Stimulated activated CD4-positive, alpha-beta T cell treated with anti-CD3 and anti-CD28 coated beads, Interleukin-2, amount 100 ng/mL, for 24 hours (primary cell): ENCODE measurements at places on chromosomes 7 and 10.

DNA sequence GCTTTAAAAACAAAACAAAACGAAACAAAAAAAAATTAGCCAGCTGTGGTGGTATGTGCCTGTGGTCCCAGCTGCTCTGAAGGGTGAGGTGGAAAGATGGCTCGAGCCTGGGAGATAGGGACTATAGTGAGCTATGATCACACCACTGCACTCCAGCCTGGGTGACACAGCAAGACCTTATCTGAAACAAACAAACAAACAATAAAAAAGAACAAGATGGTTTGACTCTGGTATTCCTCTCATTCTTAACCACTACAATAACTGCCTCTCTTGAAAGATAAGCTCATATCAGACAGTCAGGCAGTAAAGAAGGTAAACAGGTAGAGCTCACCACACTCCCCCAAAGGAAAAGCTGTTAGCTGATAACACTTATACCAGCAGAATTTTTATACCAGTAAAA is 14.1 kb upstream of the DUSP5 start:
- no peak for DNase-seq

DNA sequence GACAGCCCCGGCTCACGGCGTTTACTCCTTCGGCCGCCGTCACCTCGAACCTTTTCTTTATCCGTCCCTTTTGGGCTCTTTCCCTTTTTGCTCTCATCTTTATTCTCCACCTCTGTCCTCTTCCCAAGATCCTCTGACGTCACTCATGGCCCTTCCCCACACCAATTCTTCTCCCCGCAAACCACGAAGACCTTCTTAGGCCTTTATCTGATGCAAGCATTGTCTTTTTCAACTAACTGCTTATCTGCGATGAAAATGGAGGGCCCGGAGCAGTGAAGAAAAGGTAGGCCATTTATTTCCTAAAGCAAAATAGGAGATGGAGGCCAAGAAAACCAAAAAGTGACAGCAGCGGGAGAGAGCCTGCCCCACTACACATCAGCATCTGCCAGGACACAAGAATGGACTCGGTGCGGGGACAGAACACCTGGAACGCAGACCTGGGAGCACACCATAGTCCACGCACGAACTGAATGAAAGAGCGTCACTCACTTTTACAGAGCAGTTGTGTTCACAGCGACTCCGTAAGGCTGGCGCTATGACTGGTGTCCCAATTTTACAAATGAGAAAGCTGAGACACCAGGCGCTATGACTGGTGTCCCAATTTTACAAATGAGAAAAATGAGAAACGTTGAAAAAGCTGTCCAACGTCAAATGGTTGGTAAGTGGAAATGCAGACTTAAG is 45.3 kb downstream of the ZNF777 start:
- no peak for DNase-seq

DNA sequence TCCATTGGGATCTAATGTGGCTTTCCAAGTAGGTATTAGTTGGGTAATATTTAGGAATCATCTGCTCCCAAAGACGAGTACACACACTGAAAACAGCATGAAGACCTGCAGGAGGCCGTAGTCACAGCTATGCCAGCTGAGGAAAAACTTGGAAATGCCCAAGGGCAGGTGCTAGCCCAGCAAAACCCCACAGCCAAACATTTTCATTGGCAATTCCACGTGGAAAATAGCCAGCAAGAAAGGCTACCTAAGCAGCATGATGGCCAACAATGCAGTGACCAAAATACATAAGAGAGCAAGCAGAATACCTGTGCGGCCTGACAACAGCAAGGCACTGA is 32.7 kb downstream of the DOCK4 start:
- DNase-seq, result no peak

- DNase-seq, result no peak
These were observed 98.3 kb upstream of the PRSS58 start for GRCh38 chr7:142356166-142356565.

DNA sequence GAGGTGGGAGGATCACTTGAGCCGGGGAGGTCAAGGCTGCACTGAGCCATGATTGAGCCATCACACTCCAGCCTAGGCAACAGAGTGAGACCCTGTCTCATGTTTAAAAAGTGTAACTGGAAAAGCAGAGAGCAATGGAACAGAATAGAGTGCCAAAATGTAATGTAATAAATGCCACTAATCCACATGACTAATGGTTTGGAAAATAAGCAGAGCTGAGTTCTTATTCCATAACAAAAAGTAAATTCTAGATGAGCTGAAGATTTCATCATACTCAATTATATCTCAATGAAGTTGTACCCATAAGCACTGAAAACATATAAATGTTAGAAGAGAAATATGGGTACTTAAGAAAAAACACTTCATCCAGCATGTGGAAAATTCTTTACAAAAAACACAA is 132.6 kb downstream of the USP6NL start:
- DNase-seq, result no peak

DNA sequence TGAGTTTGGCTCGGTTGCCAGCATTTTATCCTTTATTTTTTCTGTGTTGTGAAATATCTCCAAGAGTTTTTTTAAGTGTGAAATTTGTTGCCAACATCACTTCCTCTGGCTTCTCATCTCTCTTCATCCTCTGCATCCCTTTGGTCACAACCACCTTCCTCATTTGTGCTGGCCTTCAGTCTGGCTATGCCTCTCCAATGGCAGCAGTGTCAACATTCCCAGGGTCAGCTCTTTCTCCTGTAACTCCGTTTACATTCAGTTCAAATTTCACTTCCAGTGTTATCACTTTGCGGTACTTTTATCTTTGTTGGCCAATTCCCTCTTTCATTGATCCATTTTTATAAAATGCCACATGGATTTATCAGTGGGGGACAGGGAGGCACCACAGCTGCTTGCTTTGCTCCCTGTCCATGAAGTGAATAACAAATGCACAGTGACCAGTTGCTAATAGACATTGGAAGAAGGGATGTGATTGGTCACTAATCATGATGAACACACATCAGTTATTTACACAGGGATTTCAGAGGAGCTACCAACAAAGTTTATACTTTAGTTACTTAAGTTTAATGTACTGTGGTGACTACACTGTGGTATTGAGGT is 311.4 kb upstream of the LRGUK start:
- DNase-seq, result no peak

GRCh38 chr10:16258291-16259040 is 178.3 kb upstream of the PTER start:
- no peak for DNase-seq

DNA sequence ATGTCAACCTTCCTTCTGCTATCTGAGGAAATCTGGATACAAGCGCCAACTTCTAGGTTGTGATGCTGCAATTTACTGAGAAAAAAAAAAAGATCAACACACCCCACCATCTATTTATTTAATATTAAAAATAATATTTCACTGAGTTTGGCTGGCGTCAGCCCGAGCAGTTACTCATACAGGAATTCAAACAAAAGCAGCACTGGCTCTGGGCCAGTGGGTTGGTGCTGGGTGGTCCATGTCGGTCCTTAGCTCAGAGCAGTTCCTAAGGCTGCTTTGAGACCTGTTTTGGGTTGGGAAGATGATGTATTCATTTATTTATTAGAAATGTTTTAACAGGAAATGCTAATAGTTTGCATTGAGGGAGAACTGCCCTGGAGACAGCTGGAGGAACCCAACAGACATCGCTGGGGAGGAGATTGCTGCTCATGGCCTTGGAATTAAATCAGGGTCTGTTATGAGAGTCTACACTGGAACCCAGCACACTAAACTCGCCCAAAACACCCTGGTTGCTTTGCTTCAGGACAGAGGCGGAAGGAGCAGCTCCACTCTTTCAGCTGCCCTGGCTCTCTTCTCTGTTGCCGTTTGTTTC is 36.3 kb upstream of the GOT1 start:
- no peak for DNase-seq

GRCh38 chr7:130881091-130881798 is 147.2 kb upstream of the KLF14 start:
- no peak for DNase-seq

DNA sequence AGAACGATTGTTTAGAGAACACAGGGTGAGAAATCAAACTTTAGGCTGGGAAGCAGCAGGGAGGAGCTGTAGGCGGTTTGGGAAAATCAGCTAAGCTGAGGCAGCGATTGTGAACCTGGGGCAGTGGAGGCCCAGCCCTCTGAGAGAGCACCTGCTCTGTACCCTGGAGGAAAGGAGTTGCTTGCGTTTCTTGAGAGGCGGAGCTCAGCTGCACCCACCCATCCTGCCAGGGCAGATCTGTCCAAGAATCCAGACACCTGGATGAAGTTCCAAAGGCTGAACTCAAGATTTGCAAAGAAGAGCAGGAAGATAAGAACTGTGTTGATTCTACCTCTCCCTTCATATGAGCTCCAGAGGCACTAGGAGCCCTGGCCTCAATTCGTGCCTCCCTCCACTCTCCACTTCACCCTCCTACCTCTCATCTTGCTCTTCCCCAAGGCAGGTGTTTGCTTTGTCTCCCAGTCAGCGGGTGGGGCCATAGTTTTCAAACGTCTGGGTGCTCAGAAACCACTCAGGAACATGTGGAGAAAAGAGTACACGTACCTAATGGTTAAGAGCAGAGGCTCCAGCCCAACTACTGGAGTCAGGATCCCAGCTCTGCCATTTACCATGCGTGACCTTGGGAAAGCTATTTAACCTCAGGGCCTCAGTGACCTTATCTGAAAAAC is 21.5 kb upstream of the TMEM213 start:
- DNase-seq, result no peak

DNA sequence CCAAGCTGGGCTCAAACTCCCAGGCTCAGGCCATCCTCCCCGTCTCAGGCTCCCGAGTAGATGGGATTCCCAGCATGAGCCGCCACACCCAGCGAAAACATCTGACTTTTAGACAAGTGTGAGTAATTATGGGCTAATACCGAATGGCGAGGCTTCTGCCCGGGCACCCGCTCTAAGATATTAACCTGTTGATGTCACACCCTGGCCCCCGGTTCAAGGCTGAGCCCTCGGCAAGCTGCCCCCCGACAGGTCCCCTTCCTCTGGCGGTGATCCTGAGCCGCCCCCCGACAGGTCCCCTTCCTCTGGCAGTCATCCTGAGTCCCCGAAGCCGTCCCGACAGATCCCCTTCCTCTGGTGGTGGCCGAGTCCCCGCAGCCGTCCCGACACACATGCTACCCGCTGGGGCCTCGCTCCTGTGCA is 5.2 kb downstream of the PSMG3 start:
- no peak for DNase-seq

DNA sequence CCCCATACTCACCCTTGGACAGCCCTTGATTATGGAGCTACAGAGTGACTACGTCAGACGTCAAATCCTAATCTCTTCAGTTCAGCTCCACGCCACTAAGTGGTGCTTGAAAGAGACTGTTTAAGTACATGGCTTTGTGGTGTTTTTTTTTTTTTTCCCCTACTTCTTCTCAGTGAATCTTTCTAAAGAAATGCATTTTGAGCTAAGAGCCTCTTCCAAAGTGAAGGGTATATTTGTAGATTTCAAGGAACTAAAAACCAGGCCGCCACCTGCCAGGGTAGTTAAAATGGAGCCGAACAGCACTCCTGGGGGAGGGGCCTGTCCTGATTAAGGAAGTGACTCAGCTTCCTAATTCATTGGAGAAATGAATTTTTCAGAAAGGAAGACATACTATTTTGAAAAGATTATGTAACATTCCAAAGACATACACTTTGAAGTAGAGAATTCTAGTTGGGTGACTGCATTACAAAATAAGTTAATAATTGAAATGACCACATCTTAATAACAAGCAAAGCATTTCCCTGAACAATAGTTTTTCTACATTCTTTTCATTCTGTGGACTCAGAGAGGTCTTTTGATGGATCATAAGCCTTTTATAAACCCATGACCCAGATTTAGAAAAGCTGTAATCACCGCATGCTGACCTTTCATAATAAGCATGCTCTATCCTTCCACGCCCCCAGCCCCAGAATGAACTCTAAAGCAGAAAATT is 20.6 kb upstream of the VPS41 start:
- no peak for DNase-seq

GRCh38 chr10:93420091-93420490 is 62.0 kb downstream of the MYOF start:
- DNase-seq, result no peak

DNA sequence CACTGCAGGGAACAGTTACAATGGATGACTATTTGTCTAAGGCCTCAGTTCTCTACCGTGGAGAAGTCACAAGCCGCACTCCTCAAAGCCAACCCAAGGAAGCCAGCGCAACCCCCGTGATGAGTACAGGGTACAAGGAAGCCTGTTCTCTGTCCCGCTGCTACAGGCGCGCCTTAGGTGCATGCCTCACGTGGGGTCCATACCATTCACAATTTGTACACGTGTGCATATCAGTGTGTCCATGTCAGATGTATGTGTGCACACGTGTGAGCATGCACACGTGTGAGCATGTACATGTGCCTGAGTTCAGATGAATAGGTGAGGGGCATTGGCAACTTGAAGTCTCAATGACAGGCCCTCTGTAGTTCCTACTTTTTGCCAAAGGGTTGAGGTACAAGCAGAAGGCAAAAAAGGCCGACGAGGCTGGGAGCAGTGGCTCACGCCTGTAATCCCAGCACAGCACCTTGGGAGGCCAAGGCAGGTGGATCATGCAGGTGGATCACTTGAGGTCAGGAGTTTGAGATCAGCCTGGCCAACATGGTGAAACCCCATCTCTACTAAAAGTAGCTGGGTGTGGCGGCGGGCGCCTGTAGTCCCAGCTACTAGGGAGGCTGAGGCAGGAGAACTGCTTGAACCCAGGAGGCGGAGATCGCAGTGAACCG is 62.8 kb downstream of the CTBP2 start:
- DNase-seq, result no peak

GRCh38 chr10:22780474-22780885 is 66.1 kb upstream of the PIP4K2A start:
- DNase-seq, result no peak

- DNase-seq, result no peak
These were observed 76.5 kb downstream of the MICALL2 start for GRCh38 chr7:1382553-1383397.

DNA sequence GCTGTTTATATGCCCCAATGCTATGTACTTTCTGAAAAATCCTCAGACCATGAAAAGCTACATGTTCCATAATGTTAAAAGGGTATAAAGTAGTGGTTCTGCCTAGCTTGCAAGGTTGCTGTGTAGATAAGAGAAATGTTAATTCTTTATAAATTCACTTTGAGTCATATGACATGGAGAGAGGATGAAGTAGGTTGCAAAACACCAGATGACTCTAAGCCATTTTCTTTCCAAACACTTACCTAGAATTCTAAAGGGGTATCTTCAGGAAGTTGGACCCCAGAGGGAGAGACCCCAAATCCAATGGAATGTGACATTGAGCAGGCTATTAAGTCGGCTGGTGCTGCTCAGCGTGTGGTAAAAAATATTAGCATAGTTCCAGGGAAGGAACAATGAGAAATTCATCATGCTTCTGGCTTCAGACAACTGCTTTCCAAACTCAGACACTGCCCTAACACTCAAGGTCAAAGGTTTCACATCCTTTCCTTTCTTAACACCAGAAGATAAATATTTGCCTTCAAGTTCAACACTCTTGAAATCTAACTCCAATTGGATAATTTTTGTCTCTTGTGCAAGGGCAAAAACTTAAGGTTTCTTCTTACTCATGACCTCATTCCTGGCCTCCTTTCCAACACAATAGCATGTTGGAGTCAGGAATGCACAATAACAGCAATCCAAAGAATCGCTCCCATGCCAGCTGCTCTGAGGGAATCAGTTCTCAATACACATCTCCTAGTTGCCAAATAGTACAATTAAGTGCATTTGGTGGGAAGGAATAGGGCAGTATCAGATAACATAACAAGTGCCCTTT is 100.7 kb upstream of the AFAP1L2 start:
- no peak for DNase-seq
